ENCODE measurements at places on chromosomes 7 and 10.

- no peak for DNase-seq
Measured at GRCh38 chr10:43172645-43173044, 34.4 kb downstream of the CSGALNACT2 start.

GRCh38 chr7:109844362-109844761 is 1246.6 kb upstream of the LRRN3 start:
- no peak for DNase-seq

- DNase-seq = no peak
Measured at GRCh38 chr7:1357601-1358271, 101.5 kb downstream of the MICALL2 start.

DNA sequence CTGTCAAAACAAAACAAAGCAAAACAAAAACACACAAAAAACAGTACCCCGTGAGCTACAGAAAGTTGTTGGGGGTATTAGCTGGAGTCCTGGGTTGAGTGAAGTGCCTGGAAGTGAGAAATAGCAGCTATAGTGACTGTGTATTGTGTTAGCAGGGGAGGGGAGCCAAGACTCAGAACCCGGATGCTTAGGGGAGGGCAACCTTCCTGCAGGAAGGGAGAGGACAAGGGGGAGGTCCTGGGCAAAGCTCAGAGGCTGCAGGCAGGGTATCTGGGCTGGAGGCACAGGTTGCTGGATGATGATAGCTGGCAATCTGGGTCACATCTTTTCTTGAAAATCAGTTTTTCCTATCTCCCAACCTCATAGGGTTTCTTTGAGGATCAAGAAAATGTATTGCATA is 75.8 kb upstream of the PARD3 start:
- no peak for DNase-seq

DNA sequence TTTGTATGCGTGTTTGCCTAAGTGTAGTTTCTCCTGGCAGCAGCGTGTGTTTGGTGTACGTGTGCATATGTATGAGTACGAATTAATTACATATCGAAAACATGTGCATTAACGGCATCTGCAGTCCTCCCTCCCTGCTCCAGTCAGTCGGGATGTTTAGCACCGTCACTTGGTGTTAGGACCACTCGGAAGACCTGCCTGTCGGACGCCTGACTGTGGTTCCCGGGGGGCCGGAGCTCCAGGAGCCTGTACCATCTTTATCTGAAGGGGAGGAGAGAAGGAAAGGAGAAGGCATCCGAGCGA is 1.1 kb upstream of the CNTNAP2 start:
- no peak for DNase-seq

GRCh38 chr10:77247031-77247990 is 390.3 kb downstream of the KCNMA1 start:
- no peak for DNase-seq

DNA sequence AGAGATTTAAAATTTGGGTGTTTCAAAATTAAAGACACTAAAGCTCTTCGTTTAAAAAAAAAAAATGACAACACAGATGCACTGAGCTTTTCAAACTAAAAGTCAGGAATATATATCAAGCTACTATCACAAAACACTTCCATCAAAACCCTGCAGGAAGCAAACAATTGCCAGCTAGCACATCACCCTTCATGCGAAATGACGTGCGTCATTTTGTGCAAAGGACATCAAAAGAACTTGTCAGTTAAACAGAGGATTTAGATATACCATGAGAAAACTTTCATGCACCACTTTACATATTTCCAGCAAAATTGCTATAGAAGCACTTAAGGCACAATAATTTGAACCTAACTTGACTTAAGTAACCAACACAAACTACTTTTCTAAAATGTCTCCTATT is 264.7 kb downstream of the GRM8 start:
- no peak for DNase-seq

GRCh38 chr10:110153396-110153795 is 54.0 kb upstream of the MXI1 start:
- no peak for DNase-seq

- no peak for DNase-seq
Measured at GRCh38 chr7:8564281-8564680, 130.9 kb downstream of the NXPH1 start.

GRCh38 chr10:69405221-69405620 is 11.5 kb downstream of the TACR2 start:
- DNase-seq = no peak

DNA sequence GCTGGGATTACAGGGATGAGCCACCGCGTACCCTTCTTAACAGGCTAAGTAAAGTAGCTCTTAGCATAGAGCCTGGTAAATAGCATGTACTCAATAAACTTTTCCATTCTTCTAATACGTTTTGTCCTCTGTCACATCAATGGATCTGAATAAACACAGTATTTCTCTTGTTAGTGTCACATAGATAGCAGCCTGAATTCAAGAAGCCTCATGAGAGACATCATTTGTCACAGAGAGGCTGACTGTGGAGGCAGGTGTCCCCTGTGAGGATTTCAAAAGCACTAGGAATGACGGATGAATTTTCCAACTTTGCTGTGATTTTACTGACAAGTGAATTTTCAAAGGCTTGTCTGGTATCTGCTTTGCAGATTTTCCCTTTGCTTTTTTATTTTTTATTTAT is 82.6 kb upstream of the CDC14C start:
- DNase-seq = no peak

DNA sequence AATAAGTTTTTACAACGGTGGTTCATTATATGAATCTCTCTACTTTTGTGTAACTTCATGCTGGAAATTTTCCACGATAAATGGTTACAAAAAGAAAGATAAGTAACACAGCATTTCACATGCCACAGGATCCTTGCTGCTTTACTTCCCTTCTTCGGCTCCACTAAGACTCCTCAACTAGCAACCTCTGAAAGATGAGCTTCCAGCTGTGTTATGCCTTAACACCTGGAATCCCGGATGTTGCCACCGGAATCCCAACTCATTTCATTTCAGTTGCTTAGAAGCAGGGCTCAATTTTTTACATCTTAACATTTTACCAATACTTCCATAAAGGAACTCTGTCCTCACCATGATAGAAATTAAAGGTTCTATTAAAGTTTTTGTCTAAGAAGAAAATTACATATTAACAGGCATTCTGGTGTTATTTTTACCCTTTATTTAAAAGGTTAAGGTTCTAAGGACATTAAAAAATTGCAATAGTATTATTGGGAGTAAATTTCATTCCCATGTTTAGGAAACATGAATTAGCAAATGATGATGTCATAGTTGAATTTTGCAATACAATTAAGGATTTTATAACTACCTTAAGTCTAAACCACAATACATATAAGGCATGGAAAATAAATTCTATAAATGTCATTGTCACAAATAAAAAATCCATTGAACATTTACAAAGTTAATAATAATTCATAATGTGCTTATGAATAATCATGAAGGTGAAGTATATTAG is 57.1 kb upstream of the IL6 start:
- DNase-seq = no peak

GRCh38 chr7:64892666-64893309 is 10.3 kb upstream of the ZNF273 start:
- no peak for DNase-seq

GRCh38 chr7:80333040-80333439 is 178.8 kb downstream of the GNAT3 start:
- no peak for DNase-seq
